Left ventricle myocardium inferior (tissue), 1 donor: ENCODE measurements at places on chromosomes 16 and 17.

- peak; percentile 15 for DNase-seq
Observed at GRCh38 chr16:85396879-85397871, 215.9 kb upstream of the GSE1 start.

DNA sequence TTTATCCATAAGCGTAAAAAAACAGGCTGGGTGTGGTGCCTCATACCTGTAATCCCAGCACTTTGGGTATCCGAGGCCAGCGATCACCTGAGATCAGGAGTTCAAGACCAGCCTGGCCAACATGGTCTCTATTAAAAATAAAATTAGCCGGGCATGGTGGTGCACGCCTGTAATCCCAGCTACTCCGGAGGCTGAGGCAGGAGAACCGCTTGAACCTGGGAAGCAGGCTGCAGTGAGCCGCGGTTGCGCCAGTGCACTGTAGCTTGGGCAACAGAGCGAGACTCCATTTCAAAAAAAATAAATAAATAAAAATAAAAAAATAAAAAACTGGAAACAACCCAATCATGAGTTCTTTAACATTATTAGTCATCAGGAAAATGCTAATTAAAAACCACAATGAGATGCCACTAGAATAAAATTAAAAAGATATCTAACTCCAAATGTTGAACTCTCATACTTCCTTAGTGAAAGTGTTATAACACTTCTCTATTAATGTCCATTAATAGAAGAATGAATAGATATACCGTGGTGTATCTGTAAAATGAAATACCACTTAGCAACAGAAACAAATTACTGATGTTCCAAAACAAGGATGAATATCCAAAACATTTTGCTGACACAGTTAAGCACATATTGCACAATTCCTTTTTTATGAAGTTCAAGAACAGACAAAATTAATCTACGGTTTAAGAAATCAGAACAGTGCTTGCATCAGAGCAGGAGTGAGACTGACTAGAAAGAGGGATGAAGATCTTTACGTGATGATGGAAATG is 13.1 kb downstream of the MPHOSPH6 start:
- DNase-seq = no peak

- DNase-seq = no peak
Observed at GRCh38 chr16:72246423-72246822, 74.5 kb upstream of the PMFBP1 start.

DNA sequence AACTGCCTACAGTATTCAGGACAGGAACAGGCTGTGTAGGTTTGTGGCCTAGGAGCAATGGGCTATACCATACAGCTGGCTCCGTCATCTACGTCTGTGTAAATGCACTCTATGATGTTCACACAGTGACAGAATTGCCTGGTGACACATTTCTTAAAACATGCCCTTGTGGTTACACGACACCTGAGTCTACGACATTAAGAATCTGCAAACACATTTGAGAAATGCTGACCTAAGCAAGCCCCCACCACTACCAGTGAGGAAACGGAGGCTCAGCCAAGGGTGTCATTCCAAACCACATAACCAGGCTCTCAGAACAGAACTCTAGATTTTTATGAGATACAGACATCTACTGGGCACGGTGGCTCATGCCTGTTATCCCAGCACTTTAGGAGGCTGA is 23.5 kb downstream of the USP36 start:
- DNase-seq = no peak

- no peak for DNase-seq
Observed at GRCh38 chr17:39714234-39714633, 14.4 kb downstream of the ERBB2 start.

DNA sequence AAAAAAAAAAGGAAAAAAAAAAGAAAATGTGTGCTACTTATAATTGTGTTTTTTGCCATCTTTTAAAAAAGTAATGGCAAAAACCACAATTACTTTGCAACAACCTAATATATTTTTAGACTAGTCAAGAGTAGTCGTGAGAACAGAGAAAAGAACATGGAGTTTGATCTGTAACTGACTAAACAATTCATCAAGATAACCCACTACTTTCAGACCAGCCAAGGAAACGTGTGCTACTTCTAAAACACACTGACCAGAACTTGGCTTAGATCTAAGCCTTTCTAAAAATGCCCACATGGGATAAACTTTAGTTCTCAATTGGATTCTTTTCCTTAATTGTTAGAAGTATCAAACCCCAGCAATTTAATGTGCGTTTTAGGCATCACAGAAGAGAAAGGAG is 616 bp downstream of the PECAM1 start:
- DNase-seq = no peak

GRCh38 chr16:83215406-83216001 is 588.7 kb downstream of the CDH13 start:
- no peak for DNase-seq

DNA sequence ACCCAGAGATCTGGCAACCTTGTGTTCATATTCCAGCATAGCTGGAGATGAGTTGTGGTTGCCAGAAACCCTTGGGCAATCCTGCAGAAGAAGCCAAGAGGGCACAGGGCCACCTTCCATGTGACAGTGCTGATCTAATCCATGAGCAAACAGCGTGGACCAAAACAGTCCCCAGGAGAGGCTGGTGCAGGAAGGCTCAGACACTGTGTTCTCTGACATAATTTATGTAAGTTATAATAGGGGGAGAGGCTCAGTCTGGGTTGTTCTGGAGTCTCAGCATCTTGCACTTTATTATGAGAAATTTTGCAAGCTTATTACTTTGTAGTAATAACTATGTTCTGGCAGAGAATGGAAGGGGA is 273.9 kb downstream of the HAPSTR1 start:
- peak; percentile 79 for DNase-seq
